Hepatocyte (in vitro differentiated cells): ENCODE measurements at places on chromosomes 1 and 21. TPM values are rescaled to one million over a fixed set of nuclear protein-coding genes. Genes with fewer than 3 reads are reported as not detected.

DNA sequence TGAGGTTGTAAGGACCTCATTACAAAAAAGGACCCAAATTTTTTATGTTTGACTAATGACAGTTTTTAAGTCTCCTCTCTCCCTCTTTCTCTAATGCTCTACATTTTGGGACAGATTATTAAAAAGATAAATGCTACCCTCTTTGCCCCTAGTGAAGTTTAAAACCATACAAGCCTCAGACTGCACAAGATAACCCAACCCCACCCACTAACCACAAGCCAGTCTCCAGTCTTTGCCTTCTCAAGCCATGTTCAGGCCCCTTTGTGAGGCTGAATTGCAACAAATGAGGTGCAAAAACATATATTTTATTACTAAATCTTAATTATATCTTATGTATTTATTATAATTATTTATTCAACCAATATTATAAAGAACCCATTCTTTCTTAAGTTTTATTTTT, 597.2 kb upstream of the BRINP3 start:
- DNase-seq: no peak

GRCh38 chr1:59678040-59678439, 136.7 kb upstream of the HOOK1 start:
- no peak for DNase-seq

- DNase-seq: no peak
These were observed 192.4 kb downstream of the LRRIQ3 start for GRCh38 chr1:74005533-74005932.

GRCh38 chr1:202146279-202146678, 1.7 kb upstream of the ARL8A start:
- no peak for DNase-seq

DNA sequence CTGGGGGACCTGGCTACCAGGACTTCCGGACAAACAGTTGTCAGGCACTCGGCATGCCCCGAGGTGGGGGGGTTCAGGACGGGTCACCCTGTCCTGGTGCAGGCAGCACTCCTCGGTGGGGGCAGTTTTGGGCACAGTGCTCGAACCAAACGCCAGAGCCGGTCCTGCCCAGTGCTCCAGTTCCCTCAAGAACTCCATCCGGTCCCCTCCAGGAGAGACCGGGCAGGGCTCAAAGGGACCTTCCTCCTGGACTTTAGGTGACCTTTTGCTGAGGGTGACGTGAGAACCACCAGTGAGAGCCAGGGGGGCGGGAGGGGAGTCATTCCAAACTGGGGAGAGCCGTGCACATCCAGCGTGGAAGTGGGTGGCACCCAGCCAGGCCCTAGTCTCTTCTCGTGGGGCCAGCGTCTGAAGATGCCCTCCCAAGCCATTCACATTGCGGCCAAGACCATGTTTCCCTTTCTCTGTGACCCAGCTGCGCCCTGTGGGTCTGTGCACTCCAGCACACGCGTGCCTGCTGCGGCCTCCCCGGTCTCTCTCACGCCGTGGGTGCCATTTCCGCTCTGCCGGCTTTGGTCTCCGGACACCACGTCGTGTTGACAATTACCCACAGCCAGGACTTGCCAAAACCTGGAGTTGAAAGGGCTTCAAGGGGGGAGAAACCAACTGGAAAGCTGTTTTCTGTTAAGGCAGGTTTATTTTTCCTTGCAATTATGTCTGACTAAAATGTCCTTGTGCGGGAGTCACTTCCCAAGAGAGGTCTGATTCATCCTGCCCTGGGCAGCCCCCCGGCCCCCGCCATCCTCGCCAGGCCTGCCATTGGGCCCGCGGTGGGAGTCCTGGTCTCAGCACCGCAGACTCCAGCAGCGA, 178.8 kb upstream of the ARHGEF16 start:
- no peak for DNase-seq

DNA sequence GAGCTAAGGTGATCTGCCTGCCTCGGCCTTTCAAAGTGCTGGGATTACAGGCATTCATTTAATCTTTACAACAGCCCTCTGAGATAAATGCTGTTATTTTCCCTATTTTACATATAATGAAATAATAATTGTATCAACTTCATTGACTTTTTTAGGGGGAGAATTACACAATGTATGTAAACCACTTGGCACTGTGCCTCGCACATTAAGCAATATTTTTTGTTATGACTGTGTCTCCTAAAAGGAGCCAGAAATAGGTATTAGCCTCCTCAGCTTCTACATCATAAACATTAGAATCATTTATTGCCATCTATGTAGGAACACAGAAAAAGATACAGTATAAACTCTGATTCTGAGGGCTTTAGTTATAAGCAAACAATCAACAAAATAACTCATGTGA, 1.1 kb upstream of the DNAJC28 start:
- no peak for DNase-seq

Gene LORICRIN
- not detected in 2 replicates for total RNA-seq

- no peak for DNase-seq
These were observed 151.0 kb downstream of the NUF2 start for GRCh38 chr1:163472651-163473248.

- no peak for DNase-seq
These were observed 71.0 kb downstream of the SASS6 start for GRCh38 chr1:100061681-100062080.

Gene HTR6
- not detected in 2 replicates for total RNA-seq

DNA sequence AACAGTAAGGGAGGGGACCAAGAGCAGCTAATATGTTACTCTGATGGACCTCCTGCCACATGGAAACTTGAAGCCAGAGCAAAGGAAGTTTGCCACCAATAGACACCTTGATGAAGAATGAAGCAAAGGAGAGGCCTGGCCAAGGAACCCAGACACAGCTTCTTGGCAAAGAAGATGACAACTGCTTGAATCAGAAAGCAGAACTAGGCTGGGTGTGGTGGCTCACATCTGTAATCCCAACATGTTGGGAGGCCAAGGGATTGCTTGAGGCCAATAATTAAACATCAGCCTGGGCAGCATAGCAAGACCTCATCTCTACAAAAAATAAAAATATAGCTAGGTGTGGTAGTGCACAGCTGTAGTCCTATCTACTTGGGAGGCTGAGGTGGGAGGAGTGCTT, 31.7 kb upstream of the CAPZB start:
- no peak for DNase-seq

Gene KCNJ6
- total RNA-seq: under 0.01 and 0.07 TPM in 2 replicates

- DNase-seq: no peak
These were observed 17.9 kb upstream of the HSPG2 start for GRCh38 chr1:21955058-21955457.

GRCh38 chr1:32997381-32997891, 32.8 kb upstream of the RNF19B start:
- DNase-seq: no peak

Gene ADSS2
- total RNA-seq: 42.3 and 45.8 TPM in 2 replicates

Gene CYP4A11
- 14.1 and 20.8 TPM in 2 replicates for total RNA-seq

Gene NUDC
- 29.5 and 34.4 TPM in 2 replicates for total RNA-seq

Gene NTRK1
- total RNA-seq: 0.13 TPM in 1 of 2 replicates, not detected in the other

DNA sequence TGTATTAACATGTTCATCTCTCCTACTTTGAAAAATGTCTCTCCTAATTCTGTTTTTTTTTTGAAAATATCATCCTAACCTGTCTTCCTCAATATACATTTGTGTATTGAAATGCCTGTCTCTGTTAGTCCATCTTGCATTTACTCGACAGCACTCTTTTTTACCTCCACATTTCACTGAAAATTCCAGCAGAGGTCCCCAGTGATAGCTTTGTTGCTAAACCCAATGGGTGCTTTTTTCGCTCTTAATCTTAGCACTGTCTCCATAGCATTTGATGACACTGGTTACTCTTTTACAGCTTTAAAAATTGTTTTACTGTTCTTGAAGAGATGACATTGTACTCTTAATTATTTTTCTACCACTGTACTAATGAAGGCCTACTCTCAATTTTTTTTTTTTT, 10.8 kb downstream of the OSBPL9 start:
- peak; percentile 49 for DNase-seq

DNA sequence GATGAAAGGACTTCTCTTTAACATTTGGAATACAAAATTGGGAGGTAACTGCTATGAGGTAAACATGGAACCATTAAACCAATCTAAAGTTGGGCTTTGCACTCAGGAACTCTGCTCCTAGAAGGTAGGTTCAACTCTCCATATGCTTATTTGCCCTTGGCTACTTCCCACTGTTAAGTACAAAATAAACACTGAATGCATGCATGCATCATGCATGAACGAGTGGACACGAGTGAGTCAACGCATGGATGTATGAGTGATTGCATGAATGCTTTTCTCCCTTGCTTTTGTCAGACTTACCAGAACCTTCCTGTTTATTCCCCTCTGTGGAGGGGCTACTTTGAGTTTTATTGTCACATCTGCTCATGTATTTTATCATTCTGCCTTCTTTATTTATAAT, 42.4 kb upstream of the RUNX1 start:
- no peak for DNase-seq

Gene GPR61
- 0.50 TPM in 1 of 2 replicates, not detected in the other for total RNA-seq

Gene BPNT1
- 37.6 and 53.4 TPM in 2 replicates for total RNA-seq

GRCh38 chr1:218900615-218901014, 273.1 kb upstream of the LYPLAL1 start:
- DNase-seq: no peak

- DNase-seq: no peak
These were observed 457 bp downstream of the SRM start for GRCh38 chr1:11059155-11059967.

DNA sequence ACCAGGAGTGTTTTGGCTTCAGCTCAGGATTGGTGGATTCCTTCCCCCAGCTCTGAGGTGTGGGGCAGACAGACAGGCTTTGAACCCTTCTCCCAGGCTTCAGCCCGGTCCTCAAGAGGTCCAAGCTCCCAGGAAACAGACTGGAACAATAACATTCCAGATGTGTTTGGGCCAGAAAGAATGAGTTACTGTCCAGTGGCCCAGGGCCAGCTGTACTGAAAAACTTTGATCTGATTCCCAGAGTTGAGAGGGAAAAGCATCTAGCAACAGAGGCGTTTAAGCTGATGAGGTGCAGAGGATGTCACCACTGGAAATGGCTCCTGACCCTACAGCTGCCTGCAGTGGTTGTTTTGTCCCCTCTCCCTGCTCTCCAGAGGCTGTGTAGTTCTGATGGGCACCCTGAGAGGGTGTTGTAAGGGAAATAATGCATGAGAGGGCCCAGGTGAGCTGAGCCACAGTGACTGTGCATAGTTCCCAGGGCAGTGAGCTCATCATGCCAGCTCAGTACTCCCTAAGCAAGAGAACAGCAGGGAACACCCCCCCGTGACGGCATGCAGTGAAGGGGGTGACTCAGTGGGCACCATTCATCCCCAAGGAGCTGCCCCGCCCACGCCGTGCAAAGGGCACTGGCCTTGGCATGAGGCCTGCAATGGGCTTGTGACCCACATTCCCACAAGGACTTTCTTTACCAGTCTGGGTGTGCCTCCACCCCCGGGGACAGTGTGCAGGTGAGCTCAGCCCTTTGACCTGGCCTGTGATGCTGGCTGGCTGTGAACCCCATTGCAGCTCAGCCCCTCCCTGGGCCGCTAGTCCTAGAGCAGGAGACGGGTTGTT, 13.8 kb upstream of the SFN start:
- peak; percentile 68 for DNase-seq

DNA sequence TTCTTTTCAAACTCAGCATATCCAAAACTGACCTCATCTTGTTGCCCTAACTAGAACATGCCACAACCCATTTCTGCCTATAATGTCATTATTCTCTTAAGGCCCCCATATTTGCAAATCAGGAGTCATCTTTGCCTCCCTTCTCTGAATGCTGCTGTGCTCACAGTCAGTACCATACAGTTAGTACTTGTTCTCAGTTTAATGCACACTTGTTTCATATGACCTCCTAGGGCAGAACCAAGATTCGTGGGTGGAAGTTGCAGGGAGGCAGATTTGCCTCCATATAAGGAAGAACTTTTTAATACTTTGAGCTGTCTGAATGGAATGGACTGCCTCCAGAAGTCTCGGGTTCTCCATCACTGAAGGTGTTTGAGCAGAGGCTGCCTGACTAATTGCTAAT, 9.2 kb downstream of the CAP1 start:
- no peak for DNase-seq

DNA sequence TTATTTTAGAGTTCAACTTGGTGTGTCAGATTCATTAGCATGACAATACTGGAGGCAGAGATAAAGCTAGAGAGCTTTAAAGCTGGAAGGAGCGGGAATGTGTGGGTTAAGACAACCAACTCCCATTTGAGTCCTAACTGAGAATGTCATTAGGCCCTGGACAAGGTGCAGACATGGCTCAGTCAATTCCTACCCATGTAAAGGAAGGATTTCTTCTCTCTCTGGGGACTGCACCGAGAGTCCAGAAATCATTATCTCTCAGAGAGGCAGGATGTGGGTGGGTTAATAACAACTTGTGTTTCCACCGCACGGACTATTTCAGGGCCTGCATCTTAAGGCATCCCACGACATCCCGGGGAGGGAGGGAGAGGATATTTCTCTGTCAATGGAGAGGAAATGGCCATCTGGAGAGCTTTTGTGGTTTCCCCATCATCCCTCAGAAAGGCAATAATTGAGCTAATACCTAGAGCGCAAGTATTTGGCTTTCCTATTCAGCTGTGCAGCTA, 46.7 kb upstream of the SARS1 start:
- DNase-seq: no peak

GRCh38 chr1:117644696-117645311, 39.0 kb downstream of the TENT5C start:
- no peak for DNase-seq

GRCh38 chr1:192903142-192903541, 94.3 kb downstream of the RGS2 start:
- DNase-seq: no peak

Gene LRRC53
- total RNA-seq: not detected in 2 replicates

- DNase-seq: peak; percentile 89
These were observed 18.7 kb downstream of the CNTN2 start for GRCh38 chr1:205061665-205062069.

DNA sequence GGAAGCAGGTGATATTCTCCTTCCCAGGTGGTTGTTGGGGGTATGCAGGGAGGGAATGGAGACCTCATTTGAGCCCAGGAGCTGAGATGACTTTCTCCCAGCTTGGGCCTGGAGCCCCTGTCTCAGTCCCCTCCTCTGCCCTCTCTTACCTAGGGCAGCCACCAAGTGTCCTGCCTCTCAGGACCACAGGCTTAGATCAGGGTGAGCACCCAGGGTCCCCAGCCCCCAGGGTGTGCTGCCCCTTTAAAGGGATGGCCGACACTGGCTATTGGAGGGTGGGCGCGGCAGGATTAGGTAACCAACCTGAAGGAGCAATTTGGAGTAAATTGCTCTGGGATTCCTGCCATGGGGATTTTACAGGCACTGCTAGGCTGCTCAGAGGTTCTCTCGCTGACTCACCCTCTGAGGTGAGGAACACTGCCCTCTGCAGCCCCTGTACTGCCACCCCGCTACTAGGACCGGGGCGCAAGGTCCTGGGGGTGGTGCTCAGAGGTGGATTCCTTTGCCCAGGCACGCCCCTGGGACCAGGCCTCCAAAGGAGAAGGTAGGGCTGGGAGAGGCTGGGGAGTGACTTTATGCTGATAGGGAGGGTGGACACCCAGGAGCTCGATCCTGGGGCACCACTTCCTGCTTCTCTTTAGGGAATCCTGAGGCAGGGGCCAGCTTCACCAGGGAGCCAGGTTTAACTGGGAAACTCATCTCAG, 1.5 kb downstream of the RPS6KA1 start:
- peak; percentile 92 for DNase-seq

Gene ACTL8
- total RNA-seq: not detected in 2 replicates

GRCh38 chr21:37534431-37534830, 167.9 kb downstream of the DYRK1A start:
- no peak for DNase-seq

Gene CNKSR1
- total RNA-seq: 13.3 and 18.1 TPM in 2 replicates

Gene TMIGD3
- 2.6 and 6.5 TPM in 2 replicates for total RNA-seq
